ENCODE measurements at places on chromosomes 5 and 9. TPM values are rescaled to one million over a fixed set of nuclear protein-coding genes. Genes with fewer than 3 reads are reported as not detected.

The GAS1 gene
- total RNA-seq = 11.6 TPM

The ECSCR gene
- 2.2 TPM for total RNA-seq

The PCDHA2 gene
- total RNA-seq = 0.07 TPM

The PDE8B gene
- total RNA-seq = 0.46 TPM

The NTRK2 gene
- total RNA-seq = 1.0 TPM

The SPOUT1 gene
- 18.1 TPM for total RNA-seq

The NPM1 gene
- 864 TPM for total RNA-seq

The RGS7BP gene
- total RNA-seq = 6.2 TPM

The PAIP2 gene
- total RNA-seq = 52.1 TPM

The PCDHAC2 gene
- 1.3 TPM for total RNA-seq

The ANKRD31 gene
- total RNA-seq = under 0.01 TPM

The IL4 gene
- not detected for total RNA-seq

The TAS2R1 gene
- not detected for total RNA-seq

Data from smooth muscle cell of the pulmonary artery (primary cell).